CD4-positive, alpha-beta T cell treated with Interleukin-6 for 4 hours (primary cell): ENCODE measurements at places on chromosomes 11 and 22.

GRCh38 chr11:120517801-120518291 lies 6.3 kb downstream of the GRIK4 start:
- no peak for DNase-seq

DNA sequence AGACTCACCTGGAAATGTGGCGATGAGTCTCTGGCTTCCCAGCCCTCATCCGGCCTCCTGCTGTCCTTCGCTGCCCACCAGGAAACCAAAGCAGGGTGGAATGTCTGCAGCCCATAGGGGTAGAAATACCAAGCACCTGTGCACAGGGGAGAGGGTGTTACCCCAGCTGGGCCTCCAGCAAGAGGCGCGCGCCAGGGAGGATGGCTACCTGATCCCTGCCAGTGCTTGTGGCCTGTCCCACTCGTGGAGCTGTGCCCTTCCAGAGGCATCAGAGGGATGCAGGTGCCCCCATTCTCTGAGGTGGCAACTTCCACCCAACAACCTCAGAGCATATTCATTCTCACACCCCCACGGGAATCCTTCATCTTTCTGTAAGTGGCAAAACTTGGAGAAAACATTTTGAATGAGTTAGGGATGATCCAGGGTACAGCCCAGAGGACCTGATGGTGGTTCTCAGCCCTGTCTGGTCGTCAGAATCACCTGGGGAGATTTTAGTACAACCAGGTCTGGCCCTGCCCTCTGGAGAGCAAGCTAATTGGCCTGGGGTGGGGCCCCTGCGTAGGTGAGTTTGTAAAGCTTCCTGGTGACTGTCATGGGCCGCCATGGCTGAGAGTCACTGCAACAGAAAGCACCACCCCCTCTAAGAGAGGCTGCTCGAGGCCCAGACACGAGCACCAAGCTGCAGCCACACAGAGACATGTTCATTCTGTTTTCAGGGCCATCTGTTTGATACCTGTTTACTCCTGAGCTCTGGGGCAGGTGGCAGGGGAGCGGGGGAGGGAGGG lies 9.9 kb downstream of the SUN2 start:
- DNase-seq, result no peak

DNA sequence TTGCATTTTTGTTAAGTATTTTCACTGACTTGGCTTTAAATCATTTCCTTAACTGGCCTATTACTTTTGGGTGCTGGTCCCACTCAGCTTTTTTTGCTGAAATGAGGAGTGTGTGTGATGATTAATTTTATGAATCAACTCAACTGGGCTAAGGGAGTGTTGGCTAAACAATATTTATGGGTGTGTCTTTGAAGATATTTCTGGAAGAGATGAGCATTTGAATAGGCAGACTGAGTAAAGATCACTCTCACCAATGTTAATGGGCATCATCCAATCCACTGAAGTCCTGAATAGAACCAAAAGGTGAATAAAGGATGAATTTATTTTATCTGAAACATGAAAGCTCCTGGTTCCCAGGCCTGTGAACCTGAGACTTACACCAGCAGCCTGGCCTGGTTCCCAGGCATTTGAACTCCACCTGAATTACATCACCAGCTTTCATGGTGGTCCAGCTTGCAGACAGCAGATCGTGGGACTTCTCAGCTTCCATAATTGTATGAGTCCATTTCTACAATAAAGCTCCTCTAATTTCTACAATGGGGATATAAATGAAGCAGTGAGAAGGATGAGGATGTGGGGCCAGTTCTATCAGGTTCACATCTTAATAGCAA lies 241.3 kb upstream of the ZC3H12C start:
- no peak for DNase-seq

DNA sequence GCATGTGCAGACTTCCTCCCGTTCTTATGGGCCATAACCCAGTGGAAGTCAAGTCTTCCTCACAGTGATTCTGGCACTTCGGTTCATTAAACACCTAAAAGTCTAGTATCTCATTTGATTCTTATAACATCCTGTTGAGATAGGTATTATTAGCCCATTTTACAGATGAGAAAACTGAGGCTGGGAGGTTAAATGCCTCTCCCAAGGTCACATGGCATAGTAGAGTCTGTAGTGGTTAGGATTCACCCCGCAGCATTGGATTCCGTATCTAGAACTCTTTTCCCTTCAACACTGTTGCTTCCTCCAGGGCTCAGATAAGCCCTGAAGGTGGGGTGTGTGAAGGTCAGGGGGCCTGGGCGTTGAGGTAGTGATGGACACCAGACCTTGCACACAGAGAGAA lies 3.4 kb downstream of the GPHA2 start:
- no peak for DNase-seq

- no peak for DNase-seq
Measured at GRCh38 chr22:45376703-45377102, 36.7 kb downstream of the SMC1B start.

DNA sequence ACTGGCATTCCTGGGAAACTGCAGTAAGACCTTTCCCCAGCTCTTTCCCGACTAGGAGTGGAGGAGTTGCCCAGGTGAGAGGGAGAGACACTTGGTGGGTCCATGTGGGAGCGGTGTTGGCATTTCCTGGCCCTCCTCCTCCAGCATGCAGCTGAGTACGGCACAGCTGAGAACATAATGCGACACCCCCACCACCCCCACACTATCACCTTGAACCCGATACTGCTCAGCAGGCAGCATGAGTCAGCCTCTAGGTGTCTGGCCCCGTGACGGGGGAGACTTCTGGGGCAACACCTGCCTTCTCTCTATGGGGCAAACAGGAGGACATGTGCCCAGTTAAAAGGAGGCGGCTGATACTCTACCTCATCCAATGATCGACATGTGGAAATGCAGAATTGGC lies 64.4 kb downstream of the PKNOX2 start:
- DNase-seq, result no peak

DNA sequence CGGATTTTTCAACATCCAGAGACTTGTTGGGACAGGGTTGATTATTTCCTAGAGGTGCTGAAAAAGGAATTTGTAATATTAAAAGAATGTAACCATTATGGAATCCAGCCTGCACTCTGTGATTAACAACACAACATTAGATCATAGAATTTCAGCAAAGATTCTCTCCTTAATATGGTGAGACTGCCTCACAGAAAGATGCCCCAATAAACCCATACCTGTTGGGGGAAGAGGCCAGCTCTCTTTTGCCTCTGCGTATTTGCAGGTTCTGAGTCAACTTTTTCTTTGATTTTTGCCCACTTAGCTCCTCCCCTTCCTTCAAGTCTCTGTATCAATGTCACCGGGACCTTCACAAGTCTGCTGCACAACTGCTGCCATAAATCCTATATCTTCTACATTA lies 12.4 kb upstream of the MTMR3 start:
- peak; percentile 33 for DNase-seq

DNA sequence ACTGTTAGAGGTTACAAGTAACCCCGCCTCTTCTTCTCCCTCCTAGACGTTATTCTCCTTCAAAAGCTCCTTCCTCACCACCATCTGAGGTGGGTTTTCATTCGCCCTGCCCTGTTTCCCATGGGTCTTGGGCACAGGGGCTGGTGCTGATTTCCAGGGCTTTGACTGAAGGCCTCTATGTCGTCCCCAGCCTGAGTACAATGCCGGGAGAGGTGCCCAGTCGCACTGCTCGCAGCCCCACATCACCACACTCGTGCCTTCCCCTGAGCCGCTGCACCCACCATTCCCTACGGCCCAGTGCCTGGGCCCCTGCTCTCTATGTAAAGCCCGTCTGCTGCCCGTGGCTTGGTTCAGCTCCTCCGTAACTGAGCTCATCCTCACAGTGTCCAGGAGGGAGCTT lies 169.8 kb downstream of the DSCAML1 start:
- DNase-seq, result no peak

- DNase-seq, result no peak
Measured at GRCh38 chr22:38540701-38541100, 29.3 kb downstream of the DMC1 start.
